Bronchus fibroblast of lung (primary cell): ENCODE measurements at places on chromosomes 6 and 20. TPM values are rescaled to one million over a fixed set of nuclear protein-coding genes. Genes with fewer than 3 reads are reported as not detected.

The KHDC1 gene
- total RNA-seq = 4.0 and 6.1 TPM in 2 replicates

The SMOC2 gene
- total RNA-seq = not detected in 2 replicates

The HLA-DPA1 gene
- 0.50 TPM in 1 of 2 replicates, not detected in the other for total RNA-seq

The CABLES2 gene
- 5.5 and 5.8 TPM in 2 replicates for total RNA-seq

The FOXF2 gene
- total RNA-seq = 16.4 and 23.2 TPM in 2 replicates
